ENCODE measurements at places on chromosomes 1 and 21. TPM values are rescaled to one million over a fixed set of nuclear protein-coding genes. Genes with fewer than 3 reads are reported as not detected.
A peak's percentile ranks its signal among the peaks of the same experiment; 100 is the strongest.

The FAM131C gene
- 0.74 TPM for total RNA-seq

The NOTCH2 gene
- 52.9 TPM for total RNA-seq

The HJV gene
- 0.42 TPM for total RNA-seq

The MPZ gene
- 1.9 TPM for total RNA-seq

The KRTAP7-1 gene
- not detected for total RNA-seq

The TMPRSS15 gene
- total RNA-seq, result not detected

The RNPC3 gene
- total RNA-seq, result 13.4 TPM

The CRNN gene
- total RNA-seq, result not detected

DNA sequence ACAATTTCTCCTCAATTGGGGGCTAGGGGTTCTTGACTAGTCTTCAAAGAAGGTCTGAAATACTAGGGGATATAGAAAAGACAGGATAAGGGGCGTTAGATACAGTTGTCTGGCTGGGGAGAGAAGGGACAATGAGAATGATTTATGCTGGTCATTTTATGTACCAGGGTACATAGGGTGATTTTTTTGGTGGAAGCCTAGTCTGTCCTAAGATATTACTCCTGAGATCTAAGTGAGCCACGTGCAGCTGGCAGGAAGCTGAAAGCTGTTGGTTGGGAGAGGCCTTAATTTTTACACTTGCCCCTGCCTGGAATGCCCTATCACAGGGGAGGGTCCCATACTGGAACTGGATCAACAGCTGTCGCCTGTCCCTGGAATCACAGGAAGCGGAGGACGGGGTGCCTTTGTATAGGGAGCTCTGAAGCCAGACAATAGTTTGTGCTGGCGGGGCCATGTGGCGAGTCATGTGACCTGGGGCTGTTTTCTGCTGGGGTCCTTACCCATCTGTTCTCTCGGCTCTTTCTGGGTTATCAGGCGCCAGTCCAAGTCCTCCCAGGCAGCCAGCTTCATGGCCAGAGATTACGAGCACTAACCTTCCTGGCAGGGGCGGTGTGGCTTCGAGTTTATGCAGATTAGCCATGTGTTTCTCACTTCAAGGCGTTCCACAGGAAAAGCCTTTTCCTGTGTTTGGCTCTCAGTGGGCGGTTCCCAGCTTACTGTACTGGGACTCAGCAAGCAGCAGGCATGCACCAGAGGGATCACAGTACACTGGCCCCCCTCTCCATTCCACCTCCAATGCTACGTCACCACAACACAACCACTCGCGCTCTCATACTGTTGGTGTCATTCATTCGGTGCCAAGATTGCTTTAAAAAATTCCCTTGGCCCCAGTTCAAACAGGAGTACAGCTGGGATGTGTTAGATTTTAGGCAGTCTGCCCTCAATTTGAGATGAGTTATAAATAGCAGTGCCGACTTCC is 27.5 kb downstream of the ARID1A start:
- H3K36me3 ChIP-seq, result no peaks in the 10 kb centered on the region
- H3K27me3 ChIP-seq, result no peaks in the 10 kb centered on the region
- H3K4me3 ChIP-seq, result peak overlapping the region; percentile 46
- H3K27ac ChIP-seq, result peak overlapping the region; percentile 77
- peaks cover 63% of the 10 kb centered on the region for H3K4me1 ChIP-seq

DNA sequence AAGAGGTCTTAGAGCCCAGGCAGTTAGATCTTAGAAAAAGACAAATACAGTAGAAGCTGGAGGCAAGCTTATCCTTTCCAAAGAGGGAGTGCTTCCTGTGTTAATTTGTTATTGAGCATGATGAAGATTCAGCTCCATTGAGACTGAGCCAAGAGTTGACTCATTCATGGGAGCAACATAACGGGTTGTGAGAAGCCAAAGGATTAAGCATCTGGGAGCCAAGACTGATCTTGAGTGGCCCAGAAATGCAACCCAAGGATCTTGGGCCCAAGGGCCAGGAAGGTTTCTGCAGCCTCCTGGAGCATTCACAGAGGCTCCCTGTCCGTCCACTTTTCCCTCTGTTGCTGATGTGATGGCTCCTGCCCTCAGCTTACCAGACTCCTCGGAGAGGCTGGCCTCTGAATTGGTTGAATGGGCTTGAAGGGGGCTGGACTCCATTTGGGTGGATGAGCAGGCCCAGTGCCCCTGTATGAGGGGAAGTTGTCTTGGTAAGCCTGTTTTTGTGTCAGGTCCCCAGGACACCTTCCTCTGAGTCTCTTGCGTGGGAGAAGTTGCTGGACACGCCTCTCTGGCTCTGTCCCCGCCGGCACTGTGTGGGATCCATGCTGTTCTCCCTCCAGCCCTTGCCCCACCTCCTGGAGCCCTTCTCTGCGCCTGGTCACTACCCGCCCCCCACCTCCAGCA is 42.4 kb downstream of the PDE9A start:
- DNase-seq, result no peak
- peaks cover 5% of the 10 kb centered on the region for H3K36me3 ChIP-seq
- no peaks in the 10 kb centered on the region for H3K4me1 ChIP-seq

- DNase-seq, result no peak
- H3K27me3 ChIP-seq, result no peaks in the 10 kb centered on the region
- H3K4me1 ChIP-seq, result no peaks in the 10 kb centered on the region
- H3K27ac ChIP-seq, result no peak overlapping the region
Observed at GRCh38 chr1:119220991-119221390, 80.5 kb upstream of the WARS2 start.

GRCh38 chr1:51559064-51559500 is 40.0 kb upstream of the EPS15 start:
- H3K36me3 ChIP-seq, result no peaks in the 10 kb centered on the region
- DNase-seq, result peak; percentile 38
- no peaks in the 10 kb centered on the region for H3K27me3 ChIP-seq
- H3K4me3 ChIP-seq, result peak overlapping the region; percentile 3
- peak overlapping the region; percentile 32 for H3K27ac ChIP-seq
- H3K4me1 ChIP-seq, result peaks cover 34% of the 10 kb centered on the region

GRCh38 chr1:22121421-22121911 is 21.4 kb downstream of the WNT4 start:
- H3K27ac ChIP-seq, result peak overlapping the region; percentile 59
- H3K27me3 ChIP-seq, result no peaks in the 10 kb centered on the region
- DNase-seq, result peak; percentile 50
- H3K4me1 ChIP-seq, result peaks cover 8% of the 10 kb centered on the region
- H3K4me3 ChIP-seq, result no peak overlapping the region

DNA sequence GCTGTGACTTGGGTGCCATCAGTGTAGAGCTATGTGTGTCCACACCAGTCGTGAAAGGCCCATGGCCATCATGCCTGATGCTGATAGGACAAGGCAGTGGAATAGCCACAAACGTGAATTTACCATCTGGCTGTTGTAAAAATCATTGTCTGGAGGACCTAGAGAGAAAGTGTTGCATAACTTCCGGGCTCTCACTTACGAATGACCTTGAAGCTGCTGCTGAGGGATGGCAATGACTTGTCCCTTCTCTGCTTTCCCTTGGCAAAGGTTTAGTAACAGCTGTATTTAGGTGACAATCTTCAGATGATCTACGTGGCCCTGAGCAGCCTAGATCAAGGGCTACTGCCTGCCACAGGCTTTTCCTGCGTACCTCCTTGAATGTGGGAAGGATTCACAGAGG is 5.8 kb downstream of the ATP1B1 start:
- H3K4me1 ChIP-seq, result peaks cover 55% of the 10 kb centered on the region
- DNase-seq, result no peak
- no peak overlapping the region for H3K4me3 ChIP-seq
- H3K36me3 ChIP-seq, result peaks cover 21% of the 10 kb centered on the region

DNA sequence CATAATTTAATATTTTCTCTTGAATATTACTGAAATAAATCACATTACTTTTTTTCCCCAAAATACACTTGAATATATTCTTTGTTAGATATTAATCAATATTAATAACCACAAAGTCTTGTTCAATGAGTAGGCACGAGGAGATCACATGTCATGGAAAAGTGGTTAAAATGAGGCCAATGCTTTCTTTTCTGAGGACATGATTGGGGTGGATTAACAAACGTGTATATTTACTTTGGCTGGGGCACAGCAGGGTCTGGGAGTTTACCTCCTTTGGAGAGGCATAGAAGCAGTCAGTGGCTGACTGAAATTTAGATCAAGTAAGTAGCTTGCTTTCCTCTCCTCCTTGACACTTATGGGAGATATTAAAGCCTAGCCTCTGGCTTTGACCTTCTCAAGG is 664.3 kb upstream of the B3GALT2 start:
- no peak overlapping the region for H3K27ac ChIP-seq
- no peaks in the 10 kb centered on the region for H3K27me3 ChIP-seq
- no peak overlapping the region for H3K4me3 ChIP-seq
- no peak for DNase-seq
- no peaks in the 10 kb centered on the region for H3K4me1 ChIP-seq

- 0 out of 2 replicates have a peak overlapping the region, but pooled peaks have one; percentile 74 for H3K4me3 ChIP-seq
- H3K27me3 ChIP-seq, result no peaks in the 10 kb centered on the region
- H3K4me1 ChIP-seq, result peaks cover 7% of the 10 kb centered on the region
- peaks cover 7% of the 10 kb centered on the region for H3K36me3 ChIP-seq
- DNase-seq, result no peak
Observed at GRCh38 chr1:220093361-220094015, 444 bp upstream of the IARS2 start.

DNA sequence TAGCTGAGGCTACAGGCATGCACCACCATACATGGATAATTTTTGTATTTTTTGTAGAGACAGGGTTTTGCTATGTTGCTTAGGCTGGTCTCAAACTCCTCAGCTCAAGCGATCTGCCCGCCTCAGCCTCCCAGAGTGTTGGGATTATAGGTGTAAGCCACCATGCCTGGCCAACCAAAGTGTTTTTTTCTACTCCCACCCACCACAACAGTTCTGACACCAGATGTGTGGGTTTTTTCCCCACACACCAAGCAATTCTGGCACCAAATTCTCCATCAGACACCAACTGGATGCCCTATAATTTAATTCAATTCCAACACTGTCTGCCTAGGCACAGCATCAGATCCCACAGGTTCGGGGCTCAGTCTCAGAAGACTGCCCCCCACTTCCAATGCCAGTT is 20.6 kb upstream of the KLHDC8A start:
- no peak for DNase-seq
- no peaks in the 10 kb centered on the region for H3K27me3 ChIP-seq
- H3K36me3 ChIP-seq, result no peaks in the 10 kb centered on the region
- H3K4me1 ChIP-seq, result peaks cover 41% of the 10 kb centered on the region
- H3K4me3 ChIP-seq, result no peak overlapping the region

- H3K4me3 ChIP-seq, result peak overlapping the region; percentile 83
- H3K4me1 ChIP-seq, result peaks cover 32% of the 10 kb centered on the region
- no peak overlapping the region for H3K27ac ChIP-seq
- H3K27me3 ChIP-seq, result peaks cover 46% of the 10 kb centered on the region
- H3K36me3 ChIP-seq, result no peaks in the 10 kb centered on the region
- no peak for DNase-seq
Observed at GRCh38 chr1:24322470-24323177, 3.5 kb downstream of the GRHL3 start.

DNA sequence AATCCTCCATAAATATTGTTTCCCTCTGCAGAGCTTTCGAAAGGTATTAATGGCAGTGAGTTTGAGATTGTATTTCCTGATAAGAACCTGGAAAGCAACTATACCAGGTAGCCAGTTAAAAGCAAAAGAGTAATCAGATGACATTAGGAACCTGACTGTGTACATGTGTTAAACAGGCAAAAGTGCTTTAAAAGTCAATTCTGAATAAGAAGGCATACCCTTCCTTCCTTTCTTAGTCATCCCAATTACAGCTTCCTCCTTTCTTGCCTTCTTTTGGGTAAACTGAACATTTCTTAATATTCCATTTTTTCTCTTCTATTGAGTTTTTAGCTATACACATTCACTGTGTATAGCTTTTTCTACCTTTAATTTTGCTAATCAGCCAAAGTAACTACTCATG is 144.7 kb downstream of the ZNF281 start:
- H3K4me1 ChIP-seq, result no peaks in the 10 kb centered on the region
- no peaks in the 10 kb centered on the region for H3K36me3 ChIP-seq
- H3K27me3 ChIP-seq, result no peaks in the 10 kb centered on the region

- H3K27me3 ChIP-seq, result no peaks in the 10 kb centered on the region
- no peak overlapping the region for H3K4me3 ChIP-seq
- no peaks in the 10 kb centered on the region for H3K4me1 ChIP-seq
Observed at GRCh38 chr1:213499444-213499843, 448.4 kb downstream of the RPS6KC1 start.

- no peak overlapping the region for H3K4me3 ChIP-seq
- H3K27ac ChIP-seq, result no peak overlapping the region
- no peaks in the 10 kb centered on the region for H3K4me1 ChIP-seq
- no peaks in the 10 kb centered on the region for H3K27me3 ChIP-seq
Observed at GRCh38 chr21:15206514-15206913, 141.7 kb upstream of the NRIP1 start.

- no peak overlapping the region for H3K4me3 ChIP-seq
- no peak for DNase-seq
- no peaks in the 10 kb centered on the region for H3K36me3 ChIP-seq
- no peaks in the 10 kb centered on the region for H3K4me1 ChIP-seq
- H3K27ac ChIP-seq, result no peak overlapping the region
Observed at GRCh38 chr1:92376345-92376744, 77.5 kb downstream of the RPAP2 start.

- no peaks in the 10 kb centered on the region for H3K27me3 ChIP-seq
- peaks cover 40% of the 10 kb centered on the region for H3K4me1 ChIP-seq
- DNase-seq, result no peak
- peak overlapping the region; percentile 97 for H3K27ac ChIP-seq
- H3K36me3 ChIP-seq, result no peaks in the 10 kb centered on the region
Observed at GRCh38 chr1:214445831-214446614, 105.4 kb downstream of the PTPN14 start.

DNA sequence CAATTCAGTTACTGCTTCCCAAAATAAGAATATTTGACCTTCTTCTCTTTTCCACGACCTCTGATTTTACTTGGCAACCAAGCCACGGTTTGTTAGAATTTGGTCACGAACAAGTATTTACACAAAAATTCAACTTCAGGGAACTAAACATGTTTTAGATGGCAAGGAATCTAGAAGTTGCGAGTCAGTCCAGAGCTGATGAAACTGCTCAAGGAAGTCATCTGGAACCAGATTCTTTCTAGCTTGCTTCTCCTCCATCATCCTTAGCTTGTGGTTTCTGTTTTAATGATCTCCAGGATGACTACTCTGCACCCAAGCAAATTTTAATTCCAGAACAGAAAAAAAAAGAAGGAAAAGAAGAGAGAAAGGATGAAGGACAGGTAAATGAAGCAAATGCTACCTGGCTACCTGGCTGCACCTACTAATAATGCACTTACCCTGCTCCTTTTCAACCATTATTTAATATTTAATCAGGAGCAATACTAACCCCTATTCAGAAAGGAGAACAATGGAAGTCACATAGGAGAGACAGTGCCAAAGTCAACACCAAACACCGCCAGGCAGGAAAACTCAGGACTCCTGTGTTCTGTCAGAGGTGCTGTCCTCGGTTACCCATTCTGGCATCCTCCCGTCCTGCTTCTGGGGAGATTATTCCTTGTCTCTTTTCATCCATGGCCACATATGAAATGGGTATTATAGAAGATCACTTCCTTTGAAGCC is 54.2 kb upstream of the RGS7 start:
- H3K4me3 ChIP-seq, result no peak overlapping the region
- no peaks in the 10 kb centered on the region for H3K36me3 ChIP-seq
- DNase-seq, result no peak
- H3K27me3 ChIP-seq, result no peaks in the 10 kb centered on the region
- H3K27ac ChIP-seq, result no peak overlapping the region
- no peaks in the 10 kb centered on the region for H3K4me1 ChIP-seq

GRCh38 chr1:113654883-113655282 is 104.4 kb downstream of the PHTF1 start:
- no peaks in the 10 kb centered on the region for H3K27me3 ChIP-seq
- H3K4me3 ChIP-seq, result no peak overlapping the region
- H3K27ac ChIP-seq, result no peak overlapping the region
- H3K4me1 ChIP-seq, result no peaks in the 10 kb centered on the region
- DNase-seq, result no peak
- H3K36me3 ChIP-seq, result no peaks in the 10 kb centered on the region

Measured in GM23338 (cell line).